RCC 7860 (cell line): ENCODE measurements at places on chromosomes 2 and 18.

- peak; percentile 32 for DNase-seq
These were observed 85.8 kb downstream of the LIPG start for GRCh38 chr18:49647496-49648168.

GRCh38 chr18:3286159-3286558 lies 24.2 kb downstream of the MYL12B start:
- no peak for DNase-seq

DNA sequence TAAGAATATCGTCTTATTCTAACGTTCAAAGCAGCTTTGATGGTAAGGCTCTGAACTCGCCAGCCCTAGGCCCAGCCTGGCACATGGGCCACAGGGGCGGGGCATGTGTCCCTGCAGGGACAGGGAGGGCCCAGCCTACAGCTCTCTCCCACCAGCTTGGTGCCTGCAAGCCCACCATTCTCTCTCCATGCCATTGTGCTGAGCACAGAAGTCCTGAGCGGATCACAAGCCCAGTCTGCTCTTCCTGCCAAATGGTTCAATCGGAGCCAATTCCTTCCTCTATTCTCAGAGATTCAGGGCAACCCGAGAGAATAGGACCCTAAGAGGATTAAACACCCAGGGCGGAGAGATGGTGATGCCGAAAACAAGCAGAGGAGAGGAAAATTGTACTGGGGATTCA lies 50.3 kb upstream of the APCDD1 start:
- no peak for DNase-seq

DNA sequence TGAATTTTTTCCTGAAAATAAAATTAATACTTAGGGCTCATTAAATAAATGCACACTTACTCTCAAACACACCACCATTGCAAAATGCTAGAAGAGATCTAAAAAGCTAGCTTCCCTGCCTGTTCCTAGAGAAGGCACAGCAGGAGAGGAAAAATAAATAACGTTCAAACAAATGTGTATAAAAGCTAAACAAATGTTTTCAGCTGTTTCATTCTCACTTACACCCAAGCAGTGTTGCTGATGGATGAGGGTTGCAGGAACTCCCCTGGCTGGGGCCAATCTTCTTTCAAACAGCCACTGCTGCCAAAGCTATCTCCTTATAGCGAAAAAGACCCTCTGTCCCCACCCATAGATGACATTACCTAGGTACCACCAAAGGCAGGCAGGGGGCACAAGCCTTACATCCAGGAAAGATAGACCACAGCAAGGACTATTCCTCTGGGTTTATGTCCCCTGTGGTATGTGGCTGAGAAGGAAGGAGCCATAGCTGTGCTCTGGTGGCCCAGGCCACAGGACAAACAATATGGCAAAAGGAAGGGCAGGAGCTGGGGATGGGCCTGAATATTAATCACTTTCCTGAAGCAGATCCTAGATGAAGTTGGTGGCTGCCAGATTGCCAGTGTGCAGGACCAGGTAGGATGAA lies 214.6 kb downstream of the TTC32 start:
- no peak for DNase-seq

GRCh38 chr2:68385220-68385906 lies 20.3 kb downstream of the PLEK start:
- DNase-seq: no peak
